ENCODE measurements at places on chromosomes 12 and 14. TPM values are rescaled to one million over a fixed set of nuclear protein-coding genes. Genes with fewer than 3 reads are reported as not detected.

The SERPINA4 gene
- not detected for total RNA-seq

The ITGA5 gene
- 44.1 TPM for total RNA-seq

The GYS2 gene
- not detected for total RNA-seq

The TEDC1 gene
- total RNA-seq: 5.1 TPM

The NOC4L gene
- total RNA-seq: 12.1 TPM

The NEK9 gene
- total RNA-seq: 119 TPM

The LAG3 gene
- total RNA-seq: 0.37 TPM

The KRT80 gene
- not detected for total RNA-seq

The GDF3 gene
- total RNA-seq: not detected

The TTC6 gene
- total RNA-seq: not detected

The DPPA3 gene
- not detected for total RNA-seq

The PMCH gene
- total RNA-seq: not detected

- no peak for DNase-seq
Observed at GRCh38 chr12:26406391-26406790, 211.0 kb downstream of the SSPN start.

- DNase-seq: no peak
Observed at GRCh38 chr14:71714225-71714624, 218.0 kb upstream of the RGS6 start.

DNA sequence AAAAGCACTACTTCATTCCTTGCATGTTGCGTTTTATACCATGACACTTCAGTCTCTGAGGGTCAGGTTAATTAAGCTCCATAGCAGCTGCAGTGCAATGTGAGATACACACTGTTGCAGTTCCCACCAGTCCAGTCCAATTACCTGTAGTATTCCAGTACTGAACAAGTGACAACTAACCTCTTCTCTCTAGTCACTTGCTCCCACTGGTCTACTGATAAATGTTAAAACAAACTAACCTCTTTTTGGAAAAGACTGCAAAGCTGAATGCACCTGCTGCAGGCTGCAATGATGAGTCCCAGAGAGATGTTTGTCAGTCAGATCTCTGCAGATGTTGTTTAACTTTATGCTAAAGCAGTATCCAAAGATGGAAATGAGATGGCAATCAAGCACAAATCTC lies 7.9 kb downstream of the NOVA1 start:
- no peak for DNase-seq

DNA sequence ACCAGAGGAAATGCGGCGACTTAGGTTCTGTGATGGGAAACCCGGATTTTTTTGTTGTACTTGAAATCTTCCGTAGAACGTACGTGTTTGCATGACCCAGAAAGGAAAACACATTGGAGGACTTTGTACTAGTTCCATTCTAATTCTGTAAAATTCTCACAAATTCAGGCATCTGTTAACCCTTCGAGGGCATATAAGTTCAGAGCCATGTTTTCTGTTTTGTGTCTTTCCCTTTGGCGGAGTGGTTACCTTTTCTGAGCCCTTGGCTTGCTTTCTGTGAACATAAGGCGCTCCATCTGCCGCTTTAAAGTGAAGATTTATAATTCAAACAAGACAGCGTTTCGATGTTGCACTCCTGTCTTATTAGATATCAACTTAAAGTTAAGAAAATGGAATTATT lies 34.2 kb downstream of the BICD1 start:
- DNase-seq: no peak

DNA sequence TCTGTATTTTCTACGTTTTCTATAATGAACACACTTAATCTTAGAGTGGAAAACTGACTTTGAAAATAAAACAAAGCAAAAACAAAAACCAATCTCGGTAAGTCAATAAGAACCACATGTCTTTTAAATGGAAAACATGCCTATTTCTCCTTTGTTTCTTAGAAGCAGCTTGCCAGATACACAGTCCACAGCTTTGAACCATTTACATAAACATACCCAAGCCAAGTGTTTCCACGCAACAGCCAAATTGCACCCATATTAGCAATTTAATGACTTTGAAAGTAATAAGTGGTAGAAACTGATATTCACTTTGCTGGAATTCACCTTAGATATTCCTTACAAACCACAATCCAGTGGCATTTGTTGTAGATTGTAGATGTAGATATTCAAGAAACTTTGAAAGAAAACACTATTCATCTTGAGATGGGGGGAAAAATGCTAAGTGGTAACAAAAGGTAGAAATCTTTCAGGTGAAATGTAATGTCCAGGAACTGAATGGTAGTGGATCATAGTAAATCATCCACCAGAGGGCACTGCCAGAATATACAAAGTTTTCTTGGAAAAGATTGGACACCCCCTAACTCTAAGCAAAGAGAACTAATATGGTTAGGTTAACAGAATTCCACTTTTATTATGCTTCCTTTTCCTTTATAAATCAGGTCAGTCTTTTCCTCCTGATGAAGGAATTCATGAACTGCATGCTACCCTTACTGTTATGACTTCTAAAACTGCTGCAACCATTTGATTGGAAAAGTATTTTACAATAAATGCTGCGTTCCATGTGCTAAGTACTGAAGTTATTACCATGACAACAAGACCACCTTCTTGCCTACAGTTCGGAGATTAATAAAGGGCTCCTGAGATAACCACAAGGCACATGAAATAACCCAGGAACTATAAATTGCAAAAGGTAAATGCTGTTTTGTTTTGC lies 69.8 kb downstream of the RERG start:
- DNase-seq: no peak

- DNase-seq: no peak
Observed at GRCh38 chr12:102702447-102703114, 214.5 kb downstream of the PAH start.

DNA sequence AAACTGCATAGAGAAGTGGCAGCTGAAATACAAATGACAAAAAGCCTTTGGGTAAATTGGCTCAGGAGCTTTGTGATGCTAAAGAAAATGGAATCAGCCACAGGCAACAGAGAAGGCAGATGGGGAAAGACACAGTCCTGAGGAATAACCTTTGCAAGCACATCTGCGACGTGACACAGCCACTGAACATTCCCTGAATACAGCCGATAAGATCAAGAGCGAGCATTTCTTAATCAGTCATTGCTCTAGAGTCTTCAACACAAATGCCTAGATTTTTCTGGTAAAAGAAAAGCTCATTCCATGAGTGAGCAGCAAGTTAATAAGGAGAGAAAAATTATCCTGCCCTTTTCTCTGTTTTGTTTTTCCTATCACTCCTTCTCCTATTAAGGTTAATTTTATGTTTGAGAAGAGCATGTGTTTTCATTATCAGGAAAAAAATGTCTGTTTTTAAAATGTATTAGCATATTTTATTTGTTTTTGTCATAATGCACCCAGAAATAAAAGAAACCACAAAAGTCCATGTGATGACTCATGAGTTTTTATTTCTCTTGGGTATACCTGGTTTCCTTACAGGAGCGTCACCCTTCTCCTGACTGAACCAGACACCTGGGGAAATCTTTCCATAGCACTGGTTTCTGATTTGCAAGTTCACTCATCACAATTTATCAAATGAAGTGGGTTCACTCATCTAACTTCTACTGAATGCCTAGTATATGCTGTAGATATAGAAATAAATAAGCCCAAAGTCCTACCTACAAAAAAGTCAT lies 45.4 kb upstream of the PCED1B start:
- no peak for DNase-seq

GRCh38 chr12:115700896-115701465 lies 576.5 kb downstream of the MED13L start:
- DNase-seq: no peak

- DNase-seq: peak; percentile 71
Observed at GRCh38 chr14:24368562-24369252, 723 bp downstream of the NFATC4 start.

- no peak for DNase-seq
Observed at GRCh38 chr14:36682338-36682737, 20.7 kb downstream of the PAX9 start.

DNA sequence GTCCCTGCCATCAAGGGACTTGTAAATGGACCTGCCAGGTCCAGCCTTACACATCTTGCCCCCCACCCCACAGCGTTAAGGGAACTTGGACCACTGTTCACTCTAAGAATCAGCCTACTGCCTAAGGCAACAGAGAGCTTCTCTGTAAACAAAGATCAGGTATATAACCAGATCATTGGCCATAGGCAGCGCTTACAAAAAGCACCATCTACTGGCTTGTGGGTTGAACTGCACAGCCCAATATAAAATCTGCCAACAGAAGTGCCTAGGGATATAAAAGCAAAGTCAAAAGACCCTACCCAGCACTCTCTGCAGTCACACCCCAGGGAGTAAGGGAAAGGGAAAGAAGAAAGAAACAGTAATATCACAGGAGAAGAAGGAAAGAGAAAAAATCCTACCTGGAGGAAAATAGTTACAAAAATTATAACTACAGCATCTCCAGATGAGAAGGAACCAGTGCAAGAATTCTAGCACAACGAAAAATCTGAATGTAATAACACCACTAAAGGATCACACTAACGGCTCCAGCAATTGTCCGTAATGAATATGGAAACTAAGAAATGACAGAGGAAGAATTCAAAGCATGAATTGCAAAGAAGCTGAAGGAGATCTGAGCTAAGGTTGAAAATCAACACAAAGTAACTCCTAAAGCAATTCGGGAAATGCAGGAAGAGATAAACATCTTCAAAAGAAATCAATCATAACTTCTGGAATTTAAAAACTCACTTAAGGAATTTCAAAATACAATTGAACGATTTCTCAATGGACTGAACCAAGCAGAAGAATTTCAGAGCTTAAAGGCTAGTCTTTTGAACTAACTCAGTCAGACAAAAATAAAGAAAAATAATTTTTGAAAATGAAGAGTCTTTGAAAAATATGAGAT lies 95.2 kb upstream of the PCED1B start:
- DNase-seq: no peak

DNA sequence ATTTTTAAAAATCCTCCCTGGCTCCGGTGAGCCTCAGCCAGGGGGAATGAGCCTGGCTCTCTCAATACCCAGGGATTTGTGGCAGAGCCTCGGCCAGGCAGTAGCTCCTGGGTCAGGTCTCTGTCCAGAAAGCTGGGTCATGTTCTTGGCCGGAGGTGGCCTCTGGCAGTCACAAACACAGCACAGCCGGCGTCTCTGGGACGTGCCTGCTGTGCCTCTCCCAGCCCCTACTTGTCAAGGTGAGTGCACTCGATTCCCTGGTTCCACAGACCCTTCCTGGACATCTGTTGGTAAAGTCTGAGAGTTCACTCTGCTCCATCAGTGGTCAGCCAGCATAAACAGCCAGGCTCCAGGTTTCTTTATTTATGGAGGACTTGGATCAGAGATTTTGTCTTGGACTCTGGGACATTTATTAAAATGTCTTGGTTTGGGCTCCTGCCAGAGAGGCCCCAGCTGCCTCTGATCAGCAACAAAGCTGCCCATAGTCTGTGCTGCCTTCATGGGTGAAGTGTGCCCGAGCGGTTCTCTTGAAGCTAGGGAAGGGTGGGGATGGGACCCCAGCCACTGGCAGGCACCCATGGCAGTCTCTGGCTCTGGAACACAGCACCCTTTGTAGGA lies 56.7 kb downstream of the DGLUCY start:
- peak; percentile 67 for DNase-seq

- DNase-seq: no peak
Observed at GRCh38 chr12:88539893-88540292, 40.4 kb downstream of the KITLG start.

DNA sequence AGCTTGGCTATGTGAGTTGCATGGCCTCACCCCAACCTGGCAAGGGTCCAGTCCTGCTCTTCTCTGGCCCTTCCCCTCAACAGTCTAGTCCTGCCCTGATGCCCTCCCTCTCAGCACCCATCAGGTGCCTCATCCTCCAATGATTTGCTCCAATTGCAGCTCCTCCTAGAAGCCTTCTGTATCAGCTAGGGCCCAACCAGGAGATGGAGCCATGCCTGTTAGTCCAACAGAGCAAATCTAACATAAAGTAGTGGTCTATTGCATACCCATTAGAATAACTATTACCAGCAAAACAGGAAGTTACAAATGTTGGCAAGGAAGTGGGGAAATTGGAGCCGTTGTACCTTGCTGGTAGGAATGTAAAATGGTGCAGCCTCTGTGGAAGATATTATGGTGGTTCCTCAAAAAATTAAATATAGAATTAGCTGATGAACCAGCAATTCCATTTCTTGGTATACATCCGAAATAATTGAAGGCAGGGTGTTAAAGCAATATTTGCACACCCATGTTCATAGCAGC lies 163.5 kb downstream of the VRK1 start:
- no peak for DNase-seq

GRCh38 chr12:88444481-88444880 lies 135.8 kb downstream of the KITLG start:
- no peak for DNase-seq

DNA sequence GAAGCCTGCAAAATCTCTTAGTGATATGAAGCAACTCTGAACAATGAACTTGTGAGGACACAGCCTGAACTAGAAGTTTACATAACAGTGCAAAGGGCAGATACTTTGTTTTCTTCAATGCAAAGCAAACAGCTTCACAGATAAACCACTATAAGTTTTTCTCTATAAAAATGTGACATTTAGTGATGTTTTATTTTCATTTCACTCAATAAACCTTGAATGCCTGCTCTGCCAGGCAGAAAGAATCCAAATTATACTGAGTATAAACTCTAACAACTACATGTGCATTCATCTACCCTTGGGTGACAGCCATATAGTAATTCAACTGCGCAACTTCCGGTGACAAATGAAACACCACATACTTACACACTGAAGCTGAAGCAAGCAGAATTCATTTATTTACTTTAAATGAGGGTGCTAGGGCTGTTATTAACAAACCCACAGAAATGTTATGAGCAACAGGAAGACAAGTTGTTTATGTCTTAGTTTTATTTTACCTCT lies 10.3 kb downstream of the DCP1B start:
- DNase-seq: no peak

DNA sequence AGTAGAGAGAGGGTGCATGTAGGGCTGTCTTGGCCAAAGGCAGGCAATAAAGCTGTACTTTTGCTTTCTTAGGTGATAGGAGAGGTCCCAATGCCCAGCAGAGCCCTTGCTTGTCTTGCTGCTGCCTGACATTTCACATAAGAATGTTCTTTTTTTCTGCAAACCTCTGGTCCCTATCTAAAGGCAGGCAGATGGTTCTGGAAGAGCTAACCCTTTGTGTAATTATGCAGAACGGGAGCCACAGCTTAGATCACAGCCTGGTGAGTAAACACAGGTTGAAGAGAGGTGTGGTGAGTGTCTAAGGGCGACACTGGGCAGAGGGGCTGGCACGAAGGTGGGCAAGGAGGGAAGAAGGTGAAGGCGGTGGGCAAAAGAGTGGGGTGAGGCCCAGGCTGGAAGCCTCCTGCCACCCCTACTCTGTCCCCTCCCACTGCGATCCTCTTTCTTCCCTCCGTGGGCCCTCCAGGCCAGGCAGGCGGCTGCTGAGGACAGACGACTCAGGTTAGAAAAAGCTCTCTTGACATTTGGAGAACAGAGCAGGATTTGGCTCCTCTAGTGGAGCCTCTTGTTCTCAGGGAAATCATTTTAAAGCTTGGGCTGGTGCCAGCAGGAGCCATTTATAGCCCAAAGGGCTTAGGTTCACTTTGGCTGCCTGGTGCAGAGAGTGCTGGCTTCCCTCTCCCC lies 42.8 kb downstream of the PRMT8 start:
- peak; percentile 69 for DNase-seq

DNA sequence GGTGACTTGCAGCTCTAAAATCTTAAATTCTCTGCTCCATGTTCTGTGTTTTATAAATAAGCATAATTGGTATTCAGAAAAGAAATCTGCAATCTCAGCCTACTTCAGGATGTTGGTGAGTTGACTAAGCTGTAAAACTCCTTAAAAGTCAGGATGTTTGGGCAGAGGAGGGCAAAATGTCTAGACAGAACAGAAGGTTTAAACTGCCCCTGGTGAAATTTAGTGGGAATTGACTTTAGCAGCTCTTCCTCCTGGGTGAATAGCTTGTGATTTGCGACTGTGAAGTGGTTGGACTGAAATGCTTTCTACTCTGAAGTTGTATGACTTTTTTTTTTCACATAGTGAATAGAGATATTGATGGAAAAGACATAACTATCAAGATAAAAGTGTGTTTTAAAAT lies 85.8 kb downstream of the CAND1 start:
- DNase-seq: no peak

Measured in left ventricle myocardium superior (tissue), 1 donor.